ENCODE measurements at places on chromosomes 6 and 20.

GRCh38 chr20:31848088-31848999, 2.9 kb upstream of the FOXS1 start:
- no peak for DNase-seq

- DNase-seq, result no peak
These were observed 25.3 kb downstream of the CASS4 start for GRCh38 chr20:56437196-56437960.

GRCh38 chr6:32689531-32690501, 23.4 kb upstream of the HLA-DQB1 start:
- DNase-seq, result no peak

DNA sequence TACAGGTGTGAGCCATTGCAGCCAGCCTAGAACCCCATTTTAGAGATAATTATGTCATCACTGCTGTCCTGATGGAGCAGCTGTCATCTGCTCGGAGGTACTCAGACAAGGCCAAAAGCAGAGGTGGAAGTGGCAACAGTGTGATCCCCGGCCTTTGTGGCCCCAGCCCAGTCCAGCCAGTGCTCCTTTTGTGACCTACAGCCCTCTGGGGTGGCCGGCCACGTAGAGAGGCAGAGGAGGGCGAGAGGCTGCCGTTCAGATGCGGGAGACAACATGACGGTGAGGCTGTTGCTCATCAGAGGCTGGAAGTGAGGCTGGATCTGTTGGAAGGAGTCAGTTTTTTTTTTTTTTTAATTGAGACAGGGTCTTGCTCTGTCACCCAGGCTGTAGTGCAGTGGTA, 32.8 kb downstream of the EFCAB8 start:
- DNase-seq, result no peak

GRCh38 chr6:4270001-4270400, 134.6 kb upstream of the ECI2 start:
- DNase-seq, result no peak

GRCh38 chr6:147618457-147618856, 110.0 kb downstream of the SAMD5 start:
- DNase-seq, result no peak

DNA sequence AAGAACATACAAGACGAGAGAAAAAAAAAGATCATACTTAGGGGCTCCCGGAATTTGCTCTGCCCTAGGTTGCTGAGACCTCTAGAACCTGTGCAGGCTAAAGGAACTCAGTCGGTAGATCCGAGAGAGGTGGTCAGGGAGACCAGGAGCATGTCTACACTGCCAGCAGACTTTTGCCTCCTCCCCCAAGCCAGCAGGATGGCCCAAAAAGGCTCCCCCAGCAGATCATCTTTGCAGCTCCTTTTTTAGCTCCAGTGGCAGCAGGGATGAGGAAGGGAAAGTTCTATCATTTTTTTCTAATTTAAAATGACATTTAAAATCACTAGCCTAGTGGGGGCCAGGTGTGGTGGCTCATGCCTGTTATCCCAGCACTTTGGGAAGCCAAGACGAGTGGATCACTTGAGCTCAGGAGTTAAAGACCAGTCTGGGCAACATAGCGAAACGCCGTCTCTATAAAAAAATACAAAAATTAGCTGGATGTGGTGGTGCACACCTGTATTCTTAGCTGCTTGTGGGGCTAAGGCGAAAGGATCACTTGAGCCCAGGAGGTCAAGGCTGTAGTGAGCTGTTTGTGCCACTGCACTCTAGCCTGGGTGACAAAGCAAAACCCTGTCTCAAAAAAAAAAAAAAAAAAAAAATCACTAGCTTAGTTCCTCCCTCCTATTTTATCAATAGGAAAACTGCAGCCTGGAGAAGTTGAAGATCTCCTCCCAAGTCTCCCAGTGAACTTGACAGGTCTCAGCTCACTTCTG, 69.3 kb upstream of the MYL9 start:
- no peak for DNase-seq

- DNase-seq, result no peak
These were observed 226.0 kb downstream of the TPBG start for GRCh38 chr6:82589509-82590206.

GRCh38 chr6:4364711-4365110, 229.3 kb upstream of the ECI2 start:
- DNase-seq, result no peak

DNA sequence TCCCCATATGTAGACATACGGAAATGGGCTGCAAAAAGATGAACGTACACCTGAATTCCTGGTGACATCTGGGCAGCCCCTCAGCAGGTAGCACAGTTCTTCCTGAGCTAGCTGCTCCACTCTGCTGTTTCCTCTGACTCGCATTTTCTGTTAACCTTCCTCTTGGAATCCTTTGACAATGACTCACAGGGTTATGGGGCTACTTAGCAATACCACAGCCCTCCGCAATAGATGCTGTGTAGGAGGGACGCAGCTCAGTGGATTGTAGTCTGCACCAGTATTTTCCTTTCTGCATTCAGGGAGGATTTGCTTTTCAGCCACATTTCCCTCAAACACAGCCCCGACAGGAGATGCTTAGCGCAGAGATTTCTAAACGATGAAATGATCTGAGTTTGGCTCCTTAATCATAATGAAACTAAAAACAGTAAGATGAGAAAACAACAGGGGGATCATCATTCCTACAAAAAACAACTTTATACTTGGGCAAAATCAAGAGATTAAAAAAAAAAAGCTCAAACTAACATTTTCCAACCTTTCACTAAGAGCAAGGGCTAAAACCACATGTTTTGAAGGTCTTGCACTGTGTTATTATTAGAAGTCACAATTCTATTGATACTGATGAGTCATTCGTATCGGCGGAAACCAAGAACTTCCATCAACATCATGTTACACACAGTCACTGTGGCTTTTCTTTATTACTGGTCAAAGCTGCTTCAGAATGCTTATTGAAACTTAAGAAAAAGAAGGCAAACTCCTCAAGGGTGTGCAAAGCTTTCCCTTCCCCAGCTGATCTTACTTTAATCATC, 12.2 kb downstream of the BACH2 start:
- DNase-seq, result peak; percentile 64

DNA sequence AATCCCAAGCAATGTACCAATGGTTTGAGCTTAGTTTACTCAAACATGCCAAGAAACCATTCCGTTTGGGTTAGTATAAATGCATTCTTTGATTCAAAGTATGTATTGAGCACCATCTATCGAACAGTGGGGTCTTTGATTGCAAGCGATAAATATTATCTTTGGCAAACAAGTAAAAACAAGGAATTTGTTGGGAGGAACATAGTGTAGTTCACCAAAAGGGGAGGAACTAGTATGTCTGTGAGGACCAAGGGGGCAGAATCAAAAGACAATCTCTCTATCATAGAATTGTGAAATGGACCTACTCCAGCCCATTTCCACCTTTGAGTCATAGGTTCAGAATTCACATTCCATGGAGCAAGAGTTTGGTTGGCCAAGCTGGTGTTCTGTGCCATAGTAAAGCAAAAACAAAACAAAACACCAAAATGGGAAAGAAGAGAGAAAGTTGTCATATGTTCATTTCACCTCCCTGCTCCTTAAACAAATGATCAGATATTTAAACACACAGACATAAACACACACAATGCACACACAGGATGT, 266.0 kb downstream of the TSHZ2 start:
- DNase-seq, result no peak

GRCh38 chr6:101226677-101227135, 166.8 kb upstream of the GRIK2 start:
- DNase-seq, result peak; percentile 23

DNA sequence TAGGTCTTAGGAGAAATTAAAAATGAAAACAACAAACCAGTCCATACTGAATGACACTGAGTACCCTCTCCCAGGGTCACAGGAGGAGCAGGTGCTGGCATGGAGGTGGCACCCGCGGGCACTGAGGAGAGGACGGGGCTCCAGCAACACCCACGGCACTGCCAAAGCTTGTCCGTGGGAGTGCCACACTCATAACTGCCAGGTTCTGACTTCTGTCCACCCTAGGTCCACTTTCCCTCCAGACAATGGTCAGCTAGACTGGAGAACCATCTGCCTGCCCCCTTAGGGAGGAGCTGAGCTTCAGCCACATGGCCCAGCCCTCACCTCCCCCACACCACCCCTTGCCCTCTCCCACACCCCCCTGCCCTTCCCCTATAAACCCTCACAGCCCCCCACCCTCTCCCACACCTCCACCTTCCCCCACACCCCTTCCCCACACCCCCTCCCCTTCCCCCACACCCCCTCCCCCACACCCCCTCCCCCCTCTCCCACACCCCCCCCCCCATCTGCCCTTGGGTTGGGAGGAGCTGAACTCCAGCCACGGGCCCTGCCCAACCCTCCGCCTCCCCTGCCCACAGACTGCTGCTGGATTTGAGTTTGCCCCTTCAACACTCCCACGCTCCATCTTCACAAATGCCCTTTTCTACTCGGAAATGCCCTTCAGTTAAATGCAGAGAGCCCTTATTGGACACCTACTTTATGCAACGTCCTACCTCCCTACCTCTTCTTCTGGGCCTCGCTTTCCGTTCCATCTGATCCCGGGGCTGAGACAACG, 129.6 kb downstream of the TAF4 start:
- DNase-seq, result no peak

DNA sequence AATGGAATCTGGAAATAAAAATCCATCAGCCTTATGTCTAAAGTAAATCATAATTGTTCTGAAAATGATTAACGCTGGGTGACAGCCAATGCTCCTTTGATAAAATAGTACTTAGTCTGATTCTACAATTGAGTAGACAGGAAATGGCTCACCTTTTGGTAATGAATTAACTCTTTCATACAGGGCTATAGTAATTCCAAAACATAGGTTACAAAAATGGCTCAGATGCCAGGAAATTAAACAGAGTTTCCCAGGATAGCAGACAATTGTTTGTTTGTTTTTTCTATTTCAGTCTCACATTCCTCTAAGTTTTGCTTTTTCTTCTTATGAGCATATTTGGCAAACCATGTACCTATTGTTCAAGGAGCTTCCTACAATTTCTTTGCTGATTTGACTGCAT, 257.2 kb upstream of the EPHA7 start:
- DNase-seq, result no peak

DNA sequence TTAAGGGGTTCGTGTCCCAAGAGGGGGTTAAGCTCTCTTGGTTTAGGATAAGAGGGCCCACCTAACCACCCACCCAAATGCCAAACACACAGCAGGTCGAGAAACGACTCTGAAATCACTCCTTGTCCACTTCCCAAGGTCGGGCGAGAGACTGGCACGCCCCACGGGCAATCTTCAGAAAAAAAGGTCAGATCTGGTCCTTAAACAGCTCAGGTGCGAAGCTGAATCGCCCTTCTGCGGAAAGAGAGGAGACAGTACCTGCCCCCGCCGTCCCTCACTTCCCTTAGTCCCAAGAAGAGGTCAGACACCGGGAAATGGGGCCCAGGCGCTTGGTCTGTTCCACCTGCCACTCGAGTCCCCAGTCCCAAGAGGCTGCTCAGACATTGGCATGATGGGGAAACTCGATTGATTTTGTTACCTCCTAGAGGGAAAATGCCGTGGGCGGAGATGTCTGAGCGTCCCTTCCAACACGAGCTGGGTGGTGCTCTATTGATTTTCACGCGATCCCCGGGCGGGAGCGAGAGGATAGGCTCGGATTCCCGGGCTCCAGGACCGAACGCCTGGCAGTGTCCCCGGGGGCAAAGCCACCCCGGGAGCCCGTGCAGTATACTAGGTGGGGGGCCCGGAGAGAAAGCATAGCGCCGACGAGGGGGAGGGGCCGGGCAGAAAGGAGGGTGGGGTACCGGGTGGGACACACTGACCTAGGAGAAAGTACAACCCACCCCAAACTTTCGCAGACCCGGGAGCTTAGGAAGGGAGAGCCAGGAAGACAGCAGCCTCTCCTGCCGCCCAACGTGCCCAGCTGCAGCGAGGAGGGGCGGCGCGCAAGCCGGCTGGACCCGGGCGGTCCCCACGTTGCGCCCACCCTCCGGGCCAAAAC, 1.1 kb upstream of the SAMD5 start:
- DNase-seq, result peak; percentile 8

DNA sequence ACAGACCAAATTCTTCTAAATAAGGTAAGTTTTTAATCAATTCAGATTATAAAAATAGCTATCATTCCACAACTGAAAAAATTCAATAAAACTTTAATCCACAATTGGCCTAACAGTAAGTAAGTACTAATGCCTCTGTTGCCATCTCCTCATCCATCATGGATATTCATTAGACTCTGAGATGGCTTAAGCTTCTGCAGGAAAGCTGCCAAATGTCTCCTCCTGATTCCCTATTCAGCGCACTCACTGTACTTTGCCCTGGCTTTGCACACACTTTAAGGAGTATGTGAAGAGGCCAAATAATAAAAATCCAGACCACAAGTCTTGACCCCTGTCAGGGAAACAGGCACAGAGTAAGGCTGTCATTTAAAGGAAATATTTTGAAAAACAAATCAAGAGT, 23.6 kb downstream of the PGM3 start:
- no peak for DNase-seq

DNA sequence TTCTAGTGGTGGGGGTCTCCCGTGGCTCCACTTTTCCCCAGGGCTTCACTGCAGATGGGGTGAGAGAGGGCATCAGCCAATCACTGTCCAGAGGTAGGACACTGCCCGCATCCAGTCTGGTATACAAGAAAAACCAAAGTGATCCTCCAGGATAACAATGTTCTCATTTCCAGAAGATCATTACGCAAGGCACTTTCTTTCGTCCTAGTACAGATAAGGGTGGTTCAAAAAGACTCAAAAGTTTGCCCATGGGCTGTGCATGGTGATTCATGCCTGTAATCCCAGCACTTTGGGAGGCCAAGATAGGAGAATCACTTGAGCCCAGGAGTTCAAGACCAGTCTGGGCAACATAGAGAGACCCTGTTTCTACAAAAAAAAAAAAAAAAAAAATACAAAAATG, 16.4 kb downstream of the GMDS start:
- DNase-seq, result no peak

DNA sequence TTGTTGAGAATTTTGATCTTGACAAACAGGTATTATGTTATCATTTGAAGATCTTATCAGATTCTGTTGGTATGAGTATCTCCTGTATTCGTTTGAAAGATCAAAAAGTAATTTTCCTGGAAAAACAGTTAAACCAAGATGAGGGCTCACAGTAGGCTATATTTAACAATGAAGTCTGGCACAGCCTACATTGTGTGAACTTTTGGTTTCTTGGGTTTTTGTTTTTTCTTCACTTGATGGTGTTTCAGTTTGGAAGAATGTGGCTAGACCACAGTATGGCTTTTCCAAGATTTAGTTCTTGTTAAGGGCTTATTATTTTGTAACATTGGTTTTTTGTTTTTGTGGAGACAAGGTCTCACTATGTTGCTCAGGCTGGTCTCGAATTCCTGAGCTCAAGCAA, 306.4 kb downstream of the CDKAL1 start:
- DNase-seq, result no peak

- DNase-seq, result no peak
These were observed 117.8 kb downstream of the FOXA2 start for GRCh38 chr20:22466447-22467171.

DNA sequence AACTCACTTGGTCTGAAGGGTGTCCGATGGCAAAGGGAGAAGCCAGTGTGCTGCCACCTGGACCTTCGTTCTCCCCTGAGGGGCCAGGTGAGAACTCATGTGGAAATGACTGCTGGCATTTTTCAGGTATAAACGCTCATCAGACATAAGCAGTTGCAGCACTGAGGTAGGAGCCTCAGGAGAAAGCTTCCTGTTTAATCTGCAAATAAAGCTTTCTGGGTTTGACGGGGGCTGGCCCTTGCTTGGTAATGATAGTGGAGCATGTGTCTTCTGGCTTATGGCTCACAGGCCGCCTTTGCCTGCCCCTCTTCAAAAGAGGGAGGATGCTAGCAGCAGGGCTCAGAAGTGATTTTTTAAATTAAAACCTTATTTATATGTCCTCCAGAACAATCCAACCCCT, 122.1 kb upstream of the SLC24A3 start:
- no peak for DNase-seq
